Cerebellum (tissue), 4 donors: ENCODE measurements at places on chromosomes 13 and 19.

DNA sequence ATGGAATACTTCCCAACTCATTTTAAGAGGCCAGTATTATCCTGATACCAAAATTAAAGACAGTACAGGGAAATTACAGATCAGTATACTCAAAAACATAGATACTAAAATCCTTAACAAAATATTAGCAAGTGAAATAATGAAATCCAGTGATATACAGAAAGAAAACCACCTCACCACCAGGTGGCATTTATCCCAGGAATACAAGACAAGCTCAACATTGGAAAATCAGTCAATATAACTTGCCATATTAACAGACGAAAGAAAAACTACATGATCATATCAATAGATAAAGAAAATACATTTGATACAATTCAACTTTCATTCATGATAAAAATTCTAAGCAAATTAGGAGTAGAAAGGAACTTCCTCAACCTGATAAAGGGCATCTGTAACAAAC lies 6.7 kb upstream of the GNA15 start:
- no peak for DNase-seq

- no peak for DNase-seq
These were observed 60.7 kb upstream of the URI1 start for GRCh38 chr19:29881386-29881785.

GRCh38 chr19:16790051-16790450 lies 39.1 kb upstream of the SIN3B start:
- DNase-seq, result no peak

GRCh38 chr19:11848594-11849469 lies at the start of gene ZNF439:
Gene ZNF439, plus strand, starts transcription at chr19:11848726. Its CDS starts 142 bp downstream, at chr19:11848868.
- peak; percentile 96 for DNase-seq

- peak; percentile 84 for DNase-seq
These were observed 8.9 kb upstream of the TPM4 start for GRCh38 chr19:16067205-16067938.

DNA sequence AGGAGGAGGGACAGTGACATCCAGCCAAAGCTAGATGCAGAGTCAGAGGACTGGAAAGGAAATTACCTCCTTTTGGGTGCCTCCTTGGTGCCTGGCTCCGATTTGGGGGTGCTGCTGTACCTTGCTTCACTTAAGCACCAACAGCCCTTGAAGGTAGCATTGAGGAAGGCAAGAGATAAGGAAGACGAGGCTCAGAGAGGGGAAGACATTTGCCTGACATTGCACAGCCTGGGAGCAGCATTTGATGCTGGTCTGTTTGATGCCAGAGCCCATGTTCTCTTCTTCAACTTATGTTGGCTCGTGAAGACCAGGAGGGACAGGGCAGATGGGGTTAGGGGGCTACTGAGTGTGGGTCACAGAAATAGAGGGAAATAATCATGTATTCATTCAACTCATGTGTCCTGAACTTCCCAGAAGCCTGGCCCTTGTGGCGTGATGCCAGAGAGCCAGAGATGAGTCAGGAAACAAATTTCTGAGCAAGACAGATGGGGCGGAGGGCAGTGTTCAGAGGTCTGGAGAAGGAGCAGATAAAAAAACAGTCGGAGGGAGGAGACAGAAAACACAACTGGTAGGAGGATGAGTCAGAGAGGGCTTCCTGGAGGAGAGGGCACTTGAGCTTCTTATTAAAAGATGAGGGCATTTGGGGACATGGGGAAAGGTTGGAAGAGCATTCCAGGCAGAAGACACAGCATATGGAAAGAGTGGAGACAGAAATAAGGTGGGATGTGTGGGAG lies 3.0 kb upstream of the C19orf81 start:
- no peak for DNase-seq

- DNase-seq, result no peak
These were observed 906 bp downstream of the FXYD5 start for GRCh38 chr19:35155441-35155840.

DNA sequence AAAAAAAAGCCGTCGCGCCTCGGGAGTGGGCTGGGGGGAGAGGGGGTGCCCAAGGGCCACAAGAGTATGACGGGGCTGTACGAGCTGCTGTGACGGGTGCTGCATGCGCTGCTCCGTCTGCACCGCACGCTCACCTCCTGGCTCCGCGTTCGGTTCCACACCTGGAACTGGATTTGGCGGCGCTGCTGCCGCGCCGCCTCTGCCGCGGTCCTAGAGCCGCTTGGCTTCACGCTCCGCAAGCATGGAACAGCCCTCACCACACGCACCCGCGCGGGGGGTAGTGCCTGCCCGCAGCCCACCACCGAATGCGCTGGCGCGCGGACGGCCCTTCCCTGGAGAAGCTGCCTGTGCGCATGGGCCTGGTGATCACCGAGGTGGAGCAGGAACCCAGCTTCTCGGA lies 18.8 kb downstream of the C1QTNF9 start:
- no peak for DNase-seq

GRCh38 chr19:34118879-34119748 lies 53.2 kb upstream of the LSM14A start:
- no peak for DNase-seq

- DNase-seq, result no peak
These were observed 61.3 kb upstream of the LRCH1 start for GRCh38 chr13:46491641-46492040.

DNA sequence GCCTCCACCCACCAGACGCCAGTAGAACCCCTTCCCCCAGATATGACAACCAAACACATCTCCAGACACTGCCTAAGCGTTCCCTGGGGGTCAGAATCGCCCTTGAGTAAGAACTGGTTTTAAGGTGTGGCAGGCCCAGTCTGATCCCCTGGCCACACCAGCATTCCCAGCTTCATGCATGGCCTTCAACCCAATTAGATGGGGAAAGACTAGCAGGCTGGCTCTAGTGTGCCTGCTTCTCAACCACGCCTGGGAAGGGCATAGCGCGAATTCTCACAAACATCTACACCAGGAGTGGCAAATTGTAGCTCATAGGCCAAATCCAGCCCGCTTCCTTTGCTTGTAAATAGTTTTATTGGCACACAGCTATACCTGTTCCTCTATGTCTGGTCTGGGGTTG lies 13.6 kb downstream of the HAUS8 start:
- DNase-seq, result no peak

GRCh38 chr19:4149518-4150288 lies 3.7 kb upstream of the CREB3L3 start:
- no peak for DNase-seq

- DNase-seq, result no peak
These were observed 605 bp downstream of the LRG1 start for GRCh38 chr19:4539169-4539692.

GRCh38 chr13:51371768-51372399 lies 32.4 kb downstream of the SERPINE3 start:
- no peak for DNase-seq

DNA sequence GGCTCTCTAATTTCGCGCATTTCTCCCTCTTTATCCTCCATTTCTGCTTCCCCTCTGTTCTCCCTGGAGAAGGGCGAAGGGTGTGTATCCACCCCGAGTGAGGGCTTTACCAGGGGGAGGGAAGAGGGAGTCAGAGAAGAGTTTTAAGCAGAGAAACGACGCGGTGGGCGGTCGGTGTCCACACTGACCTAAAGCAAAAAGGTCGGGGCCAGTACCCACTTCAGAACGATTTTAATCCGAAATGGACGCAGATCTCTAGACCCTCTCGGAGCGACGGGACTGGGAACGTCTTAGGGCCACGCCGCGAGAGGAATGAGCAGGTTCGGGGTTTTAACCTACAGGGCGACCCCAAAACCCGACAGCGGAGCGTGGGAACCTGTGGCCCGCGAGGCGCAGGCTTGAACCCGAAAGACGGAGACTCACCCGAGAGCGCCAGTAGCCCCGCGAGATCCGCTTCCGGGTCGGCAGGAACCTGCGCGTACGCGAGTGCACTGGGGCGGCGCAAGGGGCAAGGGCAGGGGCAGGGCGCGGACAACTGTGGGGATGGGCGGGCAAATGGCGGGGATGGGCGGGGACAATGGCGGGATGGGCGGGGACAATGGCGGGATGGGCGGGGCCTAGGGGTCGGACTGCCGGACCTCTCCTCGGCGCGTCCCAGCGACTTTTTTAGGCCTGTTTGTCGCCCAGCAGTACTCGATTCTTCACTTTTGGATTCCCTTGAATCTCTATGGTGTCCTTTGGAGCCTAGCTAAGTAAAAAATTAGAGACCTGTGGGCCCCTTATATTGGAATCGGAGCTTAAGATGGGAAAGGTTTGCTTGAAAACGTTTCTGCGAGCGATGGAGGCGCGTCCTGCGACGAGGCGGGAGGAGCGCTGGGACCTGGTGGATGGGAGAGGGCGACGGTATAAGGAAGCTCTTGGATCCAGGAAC lies at the start of gene ZNF677:
Gene ZNF677, minus strand, starts transcription at position 463 of the 931 bp plus-strand sequence. CDS start 3,323 bp downstream, outside the sequence.
- DNase-seq, result peak; percentile 96

DNA sequence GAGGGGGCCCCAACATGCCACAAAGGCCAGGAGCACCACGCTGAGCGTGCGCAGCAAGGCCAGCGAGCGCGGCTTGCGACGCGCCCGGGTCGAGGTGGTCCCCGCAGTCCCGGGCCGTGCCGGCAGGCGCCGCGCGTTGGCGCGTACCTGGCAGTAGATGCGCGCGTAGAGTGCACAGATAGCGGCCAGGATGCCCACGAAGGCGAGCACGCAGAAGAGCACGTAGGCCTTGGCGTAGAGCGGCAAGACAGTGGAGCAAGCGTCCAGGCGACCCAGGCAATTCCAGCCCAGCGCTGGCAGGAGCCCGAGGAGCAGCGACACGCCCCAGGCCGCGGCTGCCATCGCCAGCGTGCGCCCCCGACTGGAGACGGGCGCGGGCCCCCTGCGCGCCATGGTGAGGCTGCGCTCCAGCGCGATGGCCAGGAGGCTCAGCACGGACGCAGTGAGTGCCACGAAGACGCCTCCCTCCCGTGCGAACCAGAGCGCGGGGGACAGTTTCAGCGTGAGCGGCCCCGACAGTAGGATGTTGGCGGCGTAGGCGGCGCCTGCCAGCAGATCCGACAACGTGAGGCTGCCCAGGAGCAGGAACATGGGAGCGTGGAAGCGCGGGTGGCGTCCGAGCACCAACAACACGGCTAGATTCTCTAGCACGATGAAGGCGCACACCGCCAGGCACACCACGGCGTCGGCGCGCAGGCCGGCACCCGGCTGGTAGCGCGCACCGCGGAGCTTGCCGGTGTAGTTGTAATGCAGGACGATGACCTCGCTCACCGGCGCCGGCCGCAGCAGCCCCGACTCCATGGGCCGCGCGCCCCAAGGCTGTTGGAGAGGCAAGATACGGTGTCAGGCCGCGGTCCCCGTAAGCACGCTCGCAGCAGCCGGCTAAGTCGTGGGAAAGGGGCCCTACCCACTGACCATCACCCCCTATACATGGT lies 2.8 kb downstream of the S1PR5 start:
- no peak for DNase-seq
